NCI-H226 (cell line): ENCODE measurements at places on chromosomes 3 and 15.
A peak's percentile ranks its signal among the peaks of the same experiment; 100 is the strongest.

GRCh38 chr3:32257042-32257441 is 18.6 kb downstream of the CMTM8 start:
- DNase-seq: no peak

GRCh38 chr15:70111203-70112073 is 13.7 kb upstream of the TLE3 start:
- DNase-seq: peak; percentile 81

- peak; percentile 53 for DNase-seq
Observed at GRCh38 chr15:83046558-83047127, 20.4 kb downstream of the BTBD1 start.

- DNase-seq: no peak
Observed at GRCh38 chr15:68683026-68683425, 104.2 kb downstream of the CORO2B start.

- no peak for DNase-seq
Observed at GRCh38 chr3:118765636-118766305, 268.9 kb downstream of the IGSF11 start.

DNA sequence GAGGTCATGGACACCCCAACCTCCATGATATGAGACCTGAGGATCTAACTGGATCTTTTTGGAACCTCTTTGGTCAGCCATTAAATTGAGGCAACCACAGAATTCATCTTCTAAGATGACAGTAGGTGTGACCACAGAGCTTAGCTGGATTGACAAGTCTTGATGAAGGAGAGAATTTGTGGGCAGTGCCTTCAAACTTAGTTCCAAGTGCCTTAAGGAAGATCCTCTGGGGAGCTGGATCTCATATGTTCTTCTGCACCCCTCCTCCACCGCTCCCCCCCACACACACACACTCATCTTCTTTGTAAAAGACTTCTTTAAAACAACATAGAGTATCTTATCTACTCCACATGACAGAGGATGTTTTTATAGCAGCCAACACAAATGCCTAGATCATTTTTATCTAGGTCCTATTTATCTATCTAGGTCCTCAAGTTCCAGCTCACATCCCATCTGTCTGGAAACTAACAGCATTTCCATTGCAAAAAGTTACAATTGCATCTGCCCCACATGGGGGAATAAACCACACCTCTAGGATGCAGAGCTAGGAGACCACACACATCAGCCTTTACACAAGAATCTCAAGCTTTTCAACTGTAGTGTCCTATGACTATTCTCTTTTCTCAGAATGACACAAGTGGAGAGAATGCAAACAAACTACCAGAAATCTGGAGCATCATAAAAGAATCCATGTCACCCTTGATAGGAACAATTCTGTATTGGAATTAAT is 37.4 kb downstream of the WWTR1 start:
- peak; percentile 25 for DNase-seq

- no peak for DNase-seq
Observed at GRCh38 chr3:152937234-152937633, 102.3 kb downstream of the P2RY1 start.

GRCh38 chr3:63998852-63999754 is 24.2 kb downstream of the PSMD6 start:
- no peak for DNase-seq

DNA sequence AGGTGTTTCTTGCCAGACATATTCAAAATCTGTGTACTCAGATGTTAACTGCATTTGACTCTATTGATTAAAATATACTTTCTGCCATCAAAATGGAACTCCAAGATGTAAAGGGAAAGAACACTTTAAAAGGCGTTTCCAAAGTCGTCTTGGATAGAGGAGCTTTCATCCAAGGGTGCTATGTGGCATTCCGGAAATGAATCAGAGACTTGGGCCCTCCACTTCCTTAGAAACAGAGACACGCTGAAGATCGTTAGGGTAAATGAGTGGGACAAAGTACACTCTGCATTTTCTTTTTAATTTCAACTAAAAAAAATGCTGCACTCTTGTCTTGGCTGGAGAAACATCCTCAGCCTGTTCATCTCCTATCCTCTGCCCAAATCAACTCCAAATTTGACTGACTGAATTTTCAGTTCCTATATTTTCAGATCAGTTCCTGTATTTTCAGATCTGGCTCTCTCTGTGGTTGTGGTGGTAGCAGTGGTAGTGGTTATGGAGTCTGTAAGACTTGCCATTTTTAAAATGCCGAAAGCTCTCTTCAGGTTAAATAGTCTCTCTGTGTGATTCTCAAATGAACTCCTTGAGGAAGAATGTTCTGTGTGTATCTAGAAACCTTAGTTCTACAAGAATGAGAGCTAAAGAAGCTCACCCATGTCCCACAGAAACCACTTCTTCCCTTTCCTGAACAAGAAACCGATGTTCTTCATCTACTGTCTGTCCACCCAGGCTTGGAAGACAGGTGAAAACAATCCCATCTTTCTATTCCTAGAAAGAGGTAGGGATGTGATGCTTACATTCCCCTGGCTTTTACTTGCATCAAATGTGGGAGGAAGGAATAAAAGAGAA is 156.8 kb upstream of the ICE2 start:
- no peak for DNase-seq

GRCh38 chr3:173044998-173045397 is 96.0 kb downstream of the SPATA16 start:
- DNase-seq: no peak

DNA sequence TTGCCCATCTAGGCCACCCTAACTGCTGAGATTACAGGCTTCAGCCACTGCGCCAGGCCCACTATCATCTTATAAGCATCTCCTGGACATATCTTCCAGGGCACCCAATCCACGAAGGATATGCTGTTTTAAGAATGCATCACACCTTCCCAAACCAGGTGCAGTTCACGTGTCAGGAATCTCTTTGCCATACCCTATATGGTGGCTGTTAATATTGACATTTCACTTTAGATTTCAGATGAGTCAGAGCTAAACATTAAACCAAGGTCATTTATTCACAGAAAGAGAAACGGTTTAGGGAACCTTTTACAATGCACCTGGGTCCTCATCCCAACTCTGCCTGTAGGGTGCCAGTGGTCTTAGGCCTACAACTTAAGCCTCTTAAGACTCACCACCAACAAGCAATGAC is 85.7 kb downstream of the TBL1XR1 start:
- DNase-seq: no peak

GRCh38 chr3:65342084-65342683 is 654.4 kb upstream of the ADAMTS9 start:
- DNase-seq: no peak
